AG08395 (cell line): ENCODE measurements at places on chromosomes 13 and 19.

- no peak for DNase-seq
These were observed at the start of gene ARL11 for GRCh38 chr13:49627831-49628652. TSS of gene ARL11 (plus strand) at chr13:49628507. CDS start at chr13:49630448, 1,941 bp downstream.

- peak; percentile 96 for DNase-seq
These were observed 33.2 kb downstream of the RASA3 start for GRCh38 chr13:114099191-114099590.

DNA sequence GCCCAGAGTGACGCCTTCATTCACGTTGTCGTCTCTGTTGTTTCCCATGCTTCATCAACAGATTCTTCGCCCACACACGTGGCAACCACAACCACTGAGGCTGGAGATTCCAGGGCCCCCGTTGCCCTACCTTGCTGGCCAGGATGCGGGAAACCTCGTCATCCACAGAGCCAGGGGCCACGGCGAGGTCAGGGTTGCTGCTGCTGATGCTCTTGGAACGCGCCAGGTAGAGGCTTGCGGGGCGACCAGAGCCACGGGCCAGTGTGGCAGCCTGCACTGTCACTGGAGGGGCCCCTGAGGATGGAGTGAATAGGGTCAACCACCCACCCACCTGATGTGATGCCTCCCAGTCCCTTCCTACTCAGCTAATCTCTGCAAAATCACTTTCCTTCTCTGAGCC is 6.3 kb upstream of the ANGPTL8 start:
- no peak for DNase-seq

DNA sequence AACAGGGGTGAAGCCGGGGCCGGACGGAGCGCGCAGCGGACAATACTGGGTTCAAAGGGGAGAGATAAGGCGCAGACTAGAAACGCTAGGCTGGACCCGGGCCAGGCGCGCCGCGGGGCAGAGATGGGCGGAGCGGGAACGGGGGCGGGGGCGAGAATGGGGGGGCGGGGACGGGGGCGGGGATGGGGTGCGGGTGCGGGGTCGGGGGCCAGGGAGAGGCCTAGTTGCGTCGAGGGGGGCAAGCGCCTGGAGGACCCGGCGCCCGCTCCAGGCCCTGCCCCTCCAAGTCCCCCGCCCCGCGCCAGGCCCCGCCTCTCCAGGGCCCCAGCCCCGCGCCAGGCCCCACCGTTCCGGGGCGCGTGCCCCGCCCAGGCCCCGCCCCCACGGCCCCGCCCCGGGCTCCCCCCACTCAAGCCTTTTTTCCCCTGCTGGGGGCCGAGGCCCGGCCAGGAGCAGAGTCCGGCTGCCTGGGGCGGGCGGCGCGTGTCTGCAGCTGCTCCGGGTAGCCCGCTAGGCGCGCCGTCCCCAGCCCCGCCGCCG is at the start of gene CERS4:
Gene CERS4, plus strand, starts transcription at position 449 of the 540 bp plus-strand sequence. CDS start 41,707 bp downstream, outside the sequence.
- no peak for DNase-seq

GRCh38 chr19:42068756-42069571 is 1.0 kb downstream of the GRIK5 start:
- DNase-seq: no peak

DNA sequence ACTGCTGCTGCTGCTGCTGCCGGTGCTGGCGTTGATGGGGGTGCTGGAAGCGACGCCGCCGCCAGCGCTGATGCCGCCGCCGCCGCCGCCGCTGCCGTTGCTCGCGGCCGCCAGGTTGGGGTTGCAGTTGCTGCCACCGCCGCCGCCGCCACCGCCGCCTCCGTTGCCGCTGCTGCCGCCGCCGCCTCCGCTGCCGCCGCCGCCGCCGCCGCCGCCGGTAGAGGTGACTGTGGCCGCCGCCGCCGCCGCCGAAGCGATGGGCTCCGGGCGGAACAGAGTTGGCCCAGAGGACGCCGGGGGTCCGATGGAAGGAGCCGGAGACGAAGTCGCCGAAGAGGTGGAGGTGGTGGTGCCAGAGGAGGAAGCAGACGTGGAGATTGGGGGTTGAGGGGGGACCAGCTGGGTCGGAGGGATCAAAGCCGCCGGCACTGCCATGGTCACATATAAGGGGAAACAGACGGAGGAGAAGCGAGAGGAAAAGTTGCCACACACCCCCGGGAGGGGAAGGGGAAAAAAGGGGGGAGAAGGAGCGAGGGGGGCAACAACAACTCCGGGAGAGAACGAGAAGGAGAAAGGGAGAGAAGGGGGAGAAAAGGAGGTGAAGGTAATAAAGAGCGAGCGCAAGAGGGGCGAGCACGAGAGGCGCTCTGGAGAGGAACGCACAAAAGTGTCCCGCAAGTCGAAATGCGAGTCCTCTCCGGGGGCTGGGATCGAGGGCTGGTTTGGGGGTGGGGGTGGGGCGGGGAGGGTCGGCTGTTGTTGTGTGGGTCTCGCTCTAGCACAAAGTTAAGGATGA is 471 bp downstream of the DACH1 start:
- peak; percentile 5 for DNase-seq

DNA sequence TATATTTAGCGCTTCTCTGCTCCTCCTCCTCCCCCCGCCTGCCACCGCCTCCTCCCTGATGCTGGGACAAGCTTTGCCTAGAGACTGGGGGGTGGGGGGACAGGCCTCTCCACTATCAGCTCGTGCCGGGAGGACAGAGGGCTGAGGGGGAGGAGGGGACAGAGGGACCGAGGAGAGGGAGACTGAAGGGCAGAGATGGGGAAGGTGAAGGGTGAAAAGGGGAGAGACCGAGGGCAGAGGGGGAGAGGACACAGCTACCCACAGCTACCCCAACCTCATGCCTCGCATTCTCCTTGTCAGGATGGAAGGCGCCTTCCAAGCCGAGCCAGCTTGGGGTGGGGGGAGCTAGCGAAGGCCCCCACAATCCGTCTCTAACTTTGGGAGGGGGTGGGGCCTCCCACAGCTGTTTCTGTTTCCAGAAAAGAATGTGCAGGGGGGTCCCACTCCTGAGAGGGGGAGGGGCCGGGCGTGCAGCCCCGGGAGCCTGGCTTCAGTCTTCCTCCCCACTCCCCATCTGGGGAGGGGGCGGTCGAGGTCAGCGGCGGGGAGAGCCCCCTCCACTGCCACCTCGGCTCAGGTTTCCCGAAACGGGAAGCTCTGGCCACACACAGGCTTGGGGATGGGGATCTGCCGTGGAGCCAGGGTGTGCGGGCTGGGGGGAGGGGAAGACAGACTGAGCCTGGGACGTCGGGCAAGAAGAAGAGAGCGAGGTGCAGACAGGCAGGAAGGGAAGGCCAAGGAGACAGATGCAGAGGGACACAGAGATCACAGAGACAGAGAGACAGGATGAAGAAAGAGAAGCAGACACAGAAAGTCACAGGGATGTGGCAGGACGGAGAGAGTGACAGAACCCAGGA is 1.6 kb downstream of the DACT3 start:
- peak; percentile 41 for DNase-seq

DNA sequence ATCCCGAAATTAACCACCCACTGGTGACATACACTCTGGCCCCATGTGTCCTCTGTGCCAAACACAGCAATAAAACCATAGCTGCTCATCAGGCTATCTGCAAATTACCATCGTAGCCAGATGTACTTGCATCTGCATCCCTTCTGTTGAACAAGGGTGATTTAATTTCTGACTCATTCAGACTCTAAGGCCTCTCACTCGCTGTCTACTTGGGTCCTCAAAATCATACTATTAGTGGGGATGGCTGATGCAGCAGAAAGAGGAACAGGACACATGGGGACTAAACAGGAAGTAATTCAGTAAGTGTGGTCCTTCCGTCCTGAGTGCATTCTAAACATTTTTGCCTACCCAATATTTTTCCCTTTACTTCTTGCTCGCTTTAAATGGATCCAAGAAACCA is 2275.0 kb upstream of the PCDH20 start:
- no peak for DNase-seq

DNA sequence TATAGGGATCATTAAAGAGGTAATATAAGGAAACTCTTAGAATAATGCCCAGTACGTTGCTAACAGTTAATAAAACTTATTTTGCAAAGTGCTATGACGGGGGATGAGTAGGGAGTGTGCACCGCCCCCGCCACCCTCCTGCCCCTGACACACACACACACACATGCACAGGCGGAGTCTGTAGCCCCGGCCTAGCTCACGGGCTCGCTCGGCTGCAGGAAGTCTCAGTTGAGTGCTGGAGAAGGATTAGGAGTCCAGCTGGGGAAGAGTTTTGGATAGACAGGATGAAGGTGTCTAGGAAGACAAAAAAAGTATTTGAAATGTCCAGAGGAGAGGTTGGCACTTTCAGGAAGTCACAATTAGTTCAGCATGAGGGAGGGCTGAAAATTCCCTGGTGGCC is 21.5 kb downstream of the GSX1 start:
- no peak for DNase-seq

DNA sequence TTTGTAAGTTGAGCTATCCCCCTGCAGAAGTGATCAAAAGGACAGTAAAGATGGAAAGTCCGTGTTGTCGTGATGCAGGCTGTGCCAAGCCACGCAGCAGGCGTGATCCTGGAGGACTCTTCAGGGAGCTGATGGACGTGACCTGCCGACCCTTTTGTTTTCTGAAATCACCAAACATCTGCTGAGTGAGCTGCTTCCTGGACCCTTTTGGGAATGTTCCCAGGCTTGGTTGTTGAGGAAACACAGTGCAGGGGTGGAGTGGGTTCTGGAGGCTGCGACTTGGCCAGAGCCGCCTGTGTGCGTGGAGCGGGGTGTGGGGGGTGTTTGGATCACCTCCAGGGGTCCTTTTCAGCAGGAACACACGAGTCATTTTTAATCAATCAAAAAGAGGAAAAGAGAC is 15.4 kb upstream of the CPAMD8 start:
- no peak for DNase-seq

- no peak for DNase-seq
These were observed 48.4 kb downstream of the CAB39L start for GRCh38 chr13:49395451-49395865.

GRCh38 chr19:38744874-38745273 is 600 bp upstream of the CAPN12 start:
- no peak for DNase-seq

DNA sequence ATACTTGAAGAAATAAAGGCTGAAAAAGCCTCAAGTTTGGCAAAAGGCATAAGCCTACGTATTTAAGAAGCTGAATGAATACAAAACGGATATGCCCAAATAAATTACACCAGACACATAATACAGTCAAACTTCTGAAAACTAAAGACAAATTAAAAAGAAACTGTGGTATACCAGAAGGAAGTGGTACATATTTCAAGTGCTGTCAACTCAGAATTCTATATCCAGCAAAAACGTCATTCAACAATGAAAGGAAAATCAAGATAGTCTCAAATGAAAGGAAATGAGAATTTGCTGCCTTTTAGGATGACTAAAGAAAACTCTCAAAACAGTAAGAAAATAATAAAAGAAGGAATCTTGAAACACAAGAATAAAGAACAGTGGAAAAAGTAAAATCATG is 69.5 kb downstream of the POLR1D start:
- no peak for DNase-seq
